ENCODE measurements at places on chromosomes 1 and 21.

- peak; percentile 41 for DNase-seq
Observed at GRCh38 chr1:33180911-33181890, 642 bp downstream of the TRIM62 start.

DNA sequence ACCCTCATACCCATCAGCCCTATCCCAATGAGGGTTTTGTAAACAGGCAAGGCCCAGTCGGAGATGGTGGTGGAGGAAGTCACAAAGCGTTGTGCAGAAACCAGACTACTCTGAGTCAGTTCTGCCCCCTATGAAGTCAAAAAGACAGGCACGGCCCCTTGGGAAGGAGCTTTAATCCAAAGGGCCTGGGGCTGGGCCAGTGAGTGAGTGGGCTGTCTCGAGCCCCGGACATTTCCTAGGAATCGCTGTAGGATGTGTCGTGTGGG is 442 bp upstream of the AHCYL1 start:
- no peak for DNase-seq

GRCh38 chr1:53662169-53662568 is 76.8 kb downstream of the GLIS1 start:
- DNase-seq = no peak

DNA sequence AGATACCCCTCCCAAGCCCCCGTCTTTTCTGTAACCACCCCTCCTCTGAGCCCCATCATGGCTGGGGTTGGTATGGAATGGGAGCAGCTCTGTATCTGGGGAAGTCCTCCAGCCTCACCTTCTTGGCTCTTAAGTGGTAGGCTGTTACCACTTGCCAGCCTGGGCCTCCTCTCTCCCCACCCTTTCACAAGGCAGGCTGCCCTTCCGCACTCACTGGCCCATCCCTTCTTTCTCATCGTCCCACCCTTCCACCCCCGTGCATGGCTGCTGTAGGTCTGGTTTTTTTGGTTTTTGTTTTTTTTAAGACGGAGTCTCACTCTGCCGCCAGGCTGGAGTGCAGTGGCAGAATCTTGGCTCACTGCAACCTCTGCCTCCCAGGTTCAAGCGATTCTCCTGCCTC is 5.2 kb downstream of the CYB561D1 start:
- DNase-seq = no peak

GRCh38 chr1:179774000-179774399 is 30.9 kb downstream of the FAM163A start:
- no peak for DNase-seq

DNA sequence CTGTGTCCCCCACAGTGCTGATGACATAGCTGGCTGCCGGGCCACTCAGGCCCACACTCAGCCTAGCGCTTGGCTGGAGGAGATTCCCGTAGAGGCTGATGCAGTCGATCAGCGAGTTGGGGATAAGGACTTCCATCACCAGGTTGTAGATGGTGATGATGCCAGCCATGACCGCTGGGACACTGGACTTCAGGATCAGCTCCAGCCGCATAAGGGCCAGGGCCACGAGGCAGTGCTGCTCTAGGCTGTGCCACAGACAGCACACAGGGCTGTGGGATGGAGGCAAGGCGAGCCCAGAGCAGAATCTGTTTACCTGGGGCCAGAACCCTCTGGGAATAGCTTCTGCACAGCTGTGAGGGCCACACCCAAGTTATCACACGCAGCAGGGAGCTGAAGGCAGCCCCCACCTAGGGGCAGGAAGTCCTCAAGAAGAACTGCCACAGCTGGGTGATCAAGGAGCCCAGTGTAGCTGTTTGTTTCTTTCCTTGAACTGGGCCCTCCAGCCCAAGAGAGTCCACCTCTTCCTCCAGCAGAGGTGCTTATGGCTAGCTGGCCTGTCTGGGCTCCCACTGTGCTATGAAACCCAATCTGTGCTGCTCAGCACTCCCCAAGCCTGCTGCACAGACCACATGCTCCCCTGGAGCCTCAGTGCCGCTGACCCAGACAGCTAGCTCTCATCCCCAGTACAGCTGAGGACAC is 6.2 kb downstream of the SLC2A1 start:
- no peak for DNase-seq

- no peak for DNase-seq
Observed at GRCh38 chr1:88877382-88877825, 14.0 kb downstream of the GTF2B start.

DNA sequence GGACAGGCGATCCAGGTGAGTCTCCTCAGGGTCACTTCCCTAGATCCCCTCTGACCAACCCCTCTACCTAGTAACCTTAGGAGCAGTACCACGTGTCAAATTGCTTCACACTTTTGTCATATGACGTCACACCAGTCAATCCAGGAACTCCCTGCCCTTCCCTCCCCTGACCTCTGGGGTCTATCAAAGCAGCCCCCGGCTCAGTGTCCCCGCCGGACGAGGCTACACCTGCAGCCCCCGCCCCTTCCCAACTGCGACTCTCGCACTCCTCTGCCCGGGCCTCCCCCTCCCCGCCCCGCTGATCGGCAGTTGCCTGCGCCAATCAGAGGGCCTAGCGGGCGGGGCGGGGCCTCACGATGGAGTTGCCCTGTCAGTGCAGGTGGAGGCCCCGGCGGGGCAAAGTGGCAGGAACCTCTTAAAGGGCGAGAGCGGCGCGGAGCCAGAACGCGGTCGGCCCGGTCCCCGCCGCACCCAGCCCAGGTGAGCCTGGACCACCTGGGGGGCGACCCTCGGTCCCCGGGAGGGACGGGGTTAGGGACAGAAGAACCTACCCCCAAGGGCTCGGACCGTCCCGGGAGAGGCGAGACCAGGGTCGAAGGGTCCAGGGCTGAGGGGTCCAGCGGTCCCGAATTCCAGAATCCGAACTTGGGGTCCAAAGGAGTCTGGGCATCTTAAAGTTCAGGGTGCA is 27.5 kb upstream of the EPB41 start:
- peak; percentile 26 for DNase-seq

DNA sequence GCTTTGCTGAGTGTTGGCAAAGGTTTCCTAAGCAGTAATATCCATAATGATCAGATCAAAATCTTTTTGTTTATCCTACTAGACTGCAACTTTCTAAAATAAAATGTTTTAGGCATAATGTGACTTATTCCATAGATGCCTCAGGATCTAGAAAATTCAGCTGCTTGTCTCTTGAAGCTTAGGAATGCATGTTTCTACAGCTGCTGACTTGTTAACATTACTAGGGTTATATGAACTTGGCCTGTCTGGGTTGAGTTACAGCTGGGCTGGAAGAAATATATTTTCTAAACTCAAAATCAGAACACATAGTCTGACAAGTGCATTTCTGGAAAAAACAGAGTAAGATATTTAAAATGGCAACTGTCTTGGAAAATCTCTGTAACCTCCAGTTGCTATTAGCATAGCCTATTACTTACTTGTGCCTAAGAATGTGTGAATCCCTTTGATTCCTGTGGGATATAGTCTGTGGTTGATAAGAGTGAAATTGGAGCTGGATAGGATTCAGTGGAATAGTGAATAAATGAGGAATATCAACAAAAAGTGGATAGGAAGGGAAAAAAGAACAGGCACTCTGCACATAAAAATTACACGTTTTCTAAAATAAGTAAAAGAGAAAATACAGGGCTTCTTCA is 61.2 kb downstream of the RGS4 start:
- DNase-seq = no peak
